Stimulated activated CD8-positive, alpha-beta memory T cell treated with anti-CD3 and anti-CD28 coated beads, Interleukin-15, amount 100 ng/mL, for 4 hours (primary cell): ENCODE measurements at places on chromosomes 2 and 18.

DNA sequence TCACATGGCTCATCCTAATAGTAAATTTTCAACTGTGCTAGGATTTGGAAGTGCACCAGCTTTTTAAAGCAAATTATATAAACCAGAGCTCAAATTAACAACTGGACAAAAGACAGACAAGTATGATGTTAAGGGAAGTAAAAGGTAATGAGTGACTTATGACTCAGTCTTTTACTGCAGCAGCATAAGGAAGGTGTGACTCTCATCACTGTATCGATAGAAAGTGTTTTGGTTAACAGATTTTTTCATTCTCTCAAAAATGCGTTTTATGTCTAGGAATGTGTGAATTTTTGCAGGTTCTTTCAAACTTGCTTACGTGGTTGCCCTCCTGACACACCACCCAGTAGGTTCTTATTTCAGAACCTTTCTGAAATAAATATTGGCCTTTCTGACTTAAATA lies 244.2 kb upstream of the BOD1L2 start:
- DNase-seq = no peak

- DNase-seq = no peak
Observed at GRCh38 chr2:161134547-161135518, 25.4 kb upstream of the TANK start.

DNA sequence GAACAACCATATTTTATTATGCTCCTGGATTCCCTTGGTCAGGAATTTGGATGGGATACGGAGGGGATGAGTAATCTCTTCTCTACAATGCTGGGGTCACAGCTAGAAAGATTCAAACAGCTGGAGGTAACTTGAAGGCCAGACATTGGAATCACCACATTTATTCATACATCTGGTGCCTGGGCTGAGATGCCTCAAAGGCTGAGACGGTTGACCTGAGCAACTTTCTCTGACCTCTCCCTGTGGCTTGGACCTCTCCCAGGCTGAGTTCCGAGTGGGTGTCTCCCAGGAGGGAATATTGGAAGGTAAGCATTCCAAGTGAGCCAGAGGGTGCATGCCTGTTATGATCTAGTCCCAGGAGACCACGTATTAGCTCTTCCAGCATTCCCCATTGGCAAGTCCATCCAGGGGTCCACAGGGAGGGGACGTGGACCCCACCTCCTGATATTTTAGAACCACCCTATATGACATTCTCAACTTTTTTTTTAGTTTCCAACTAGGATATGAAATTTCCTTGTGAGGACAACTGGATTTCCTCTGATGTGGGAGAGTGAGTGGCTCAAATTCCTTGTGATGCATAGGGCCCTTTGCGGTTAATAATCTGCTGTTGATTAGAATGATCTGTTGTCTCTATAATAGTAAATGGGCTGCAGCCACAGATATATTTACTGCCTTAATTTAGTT lies 101.8 kb downstream of the MRPS9 start:
- no peak for DNase-seq

GRCh38 chr2:14634489-14635390 lies 2.2 kb downstream of the LRATD1 start:
- no peak for DNase-seq

GRCh38 chr18:10420561-10421352 lies 33.7 kb upstream of the APCDD1 start:
- DNase-seq = no peak

DNA sequence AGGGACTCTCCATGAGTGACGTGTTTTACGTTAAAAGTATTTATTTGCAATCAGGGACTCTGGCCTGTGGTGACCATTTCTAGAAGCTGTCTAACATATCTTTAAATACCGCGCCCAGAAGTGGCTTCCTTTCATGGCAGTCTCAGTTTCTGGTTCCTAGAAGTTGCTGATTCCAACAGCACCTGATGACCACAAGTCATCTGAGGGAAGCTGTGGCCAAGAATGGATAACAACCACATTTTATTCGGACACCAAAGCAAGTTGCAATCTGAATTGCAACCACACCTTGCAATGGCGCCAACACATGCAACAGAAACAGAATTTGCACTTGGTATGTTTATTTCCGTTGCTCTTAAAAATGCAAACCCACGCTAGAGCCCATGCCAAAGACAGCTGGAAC lies 33.1 kb downstream of the MEX3C start:
- no peak for DNase-seq

GRCh38 chr18:14969500-14969899 lies 221.5 kb downstream of the ANKRD30B start:
- DNase-seq = no peak

- no peak for DNase-seq
Observed at GRCh38 chr18:55511277-55511676, 76.7 kb downstream of the TCF4 start.

DNA sequence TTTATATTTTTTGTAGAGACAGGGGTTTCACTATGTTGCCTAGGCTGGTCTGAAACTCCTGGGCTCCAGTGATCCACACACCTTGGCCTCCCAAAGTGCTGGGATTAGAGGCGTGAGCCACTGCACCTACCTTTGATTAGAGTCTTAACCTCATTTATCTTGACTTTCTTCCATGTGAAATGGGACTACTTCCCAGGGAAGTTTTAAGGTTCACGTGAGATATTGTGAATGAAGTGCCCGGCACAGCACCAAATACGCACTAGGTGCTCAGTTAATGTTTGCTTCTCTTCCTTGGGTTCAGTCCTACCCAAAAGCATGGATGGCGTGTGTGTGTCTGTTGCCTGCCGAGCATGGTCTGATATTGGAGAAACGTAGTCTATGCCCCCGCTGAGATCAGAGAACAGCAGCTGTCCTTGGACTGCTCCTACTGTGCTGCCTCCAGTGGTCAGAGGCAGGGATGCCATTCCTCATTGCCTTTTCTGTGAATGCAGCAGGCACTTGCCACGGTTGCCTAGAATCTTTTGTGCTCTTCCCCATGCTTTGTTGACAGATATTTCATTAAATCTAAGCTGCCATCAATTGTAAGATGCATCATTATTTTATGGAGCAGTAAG lies 12.3 kb upstream of the TFCP2L1 start:
- DNase-seq = no peak

DNA sequence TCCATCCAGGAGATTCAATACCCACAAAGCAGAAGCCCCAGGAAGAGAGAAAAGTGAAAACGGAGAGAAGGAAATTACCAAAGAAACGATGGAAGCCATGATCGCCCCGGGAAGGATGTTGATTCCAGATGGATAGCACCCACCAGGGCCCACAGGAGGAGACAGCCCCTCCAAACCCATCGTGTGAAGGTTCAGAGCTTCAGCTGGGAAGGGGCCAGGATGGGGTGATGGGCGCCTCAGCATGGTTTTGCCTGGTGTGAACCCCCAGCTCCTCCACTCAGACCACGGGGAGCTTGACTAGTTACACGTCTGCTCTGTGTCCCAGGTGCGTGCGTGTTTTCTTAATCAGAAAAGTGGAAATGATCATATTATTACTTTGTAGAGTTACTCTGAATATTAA lies 264.5 kb downstream of the EIPR1 start:
- no peak for DNase-seq

GRCh38 chr2:26466662-26467310 lies 11.1 kb downstream of the OTOF start:
- no peak for DNase-seq

GRCh38 chr2:64807417-64807816 lies 153.7 kb upstream of the SERTAD2 start:
- peak; percentile 7 for DNase-seq

DNA sequence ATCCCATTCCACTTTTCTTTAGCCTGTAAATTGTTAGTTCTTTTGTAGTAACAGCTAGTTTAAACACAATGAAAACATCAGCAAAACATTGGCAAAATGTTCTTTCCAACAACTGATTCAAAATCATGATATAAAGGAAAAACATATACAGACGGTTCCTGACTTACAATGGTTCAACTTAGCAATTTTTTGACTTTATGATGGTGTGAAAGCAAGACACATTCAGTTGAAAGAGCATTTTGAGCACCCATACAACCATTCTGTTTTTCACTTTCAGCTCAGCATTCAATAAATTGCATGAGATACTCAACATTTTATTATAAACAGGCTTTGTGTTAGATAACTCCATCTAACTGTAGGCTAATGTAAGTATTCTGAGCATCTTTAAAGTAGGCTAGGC lies 185.1 kb downstream of the NOL4 start:
- DNase-seq = no peak

DNA sequence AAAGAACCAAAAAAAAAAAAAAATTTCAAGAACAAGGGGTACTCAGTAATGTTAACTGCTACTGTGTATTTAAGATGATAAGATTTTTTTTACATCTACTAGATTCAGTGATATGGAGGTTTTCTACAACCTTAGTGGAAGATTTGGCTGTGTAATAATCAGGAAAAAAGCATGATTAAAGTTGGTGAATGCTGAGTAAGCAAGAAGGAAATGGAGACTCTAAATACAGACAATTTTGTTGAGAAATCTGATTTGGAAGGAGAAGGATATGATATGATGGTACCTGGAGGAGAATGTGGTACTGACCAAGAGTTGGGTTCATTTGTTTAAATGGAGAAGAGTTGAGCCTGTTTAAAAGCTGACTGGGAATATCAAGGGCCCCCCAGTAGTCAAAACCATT lies 125.1 kb downstream of the WDPCP start:
- no peak for DNase-seq

GRCh38 chr2:139946690-139947089 lies 1166.5 kb upstream of the NXPH2 start:
- DNase-seq = no peak

DNA sequence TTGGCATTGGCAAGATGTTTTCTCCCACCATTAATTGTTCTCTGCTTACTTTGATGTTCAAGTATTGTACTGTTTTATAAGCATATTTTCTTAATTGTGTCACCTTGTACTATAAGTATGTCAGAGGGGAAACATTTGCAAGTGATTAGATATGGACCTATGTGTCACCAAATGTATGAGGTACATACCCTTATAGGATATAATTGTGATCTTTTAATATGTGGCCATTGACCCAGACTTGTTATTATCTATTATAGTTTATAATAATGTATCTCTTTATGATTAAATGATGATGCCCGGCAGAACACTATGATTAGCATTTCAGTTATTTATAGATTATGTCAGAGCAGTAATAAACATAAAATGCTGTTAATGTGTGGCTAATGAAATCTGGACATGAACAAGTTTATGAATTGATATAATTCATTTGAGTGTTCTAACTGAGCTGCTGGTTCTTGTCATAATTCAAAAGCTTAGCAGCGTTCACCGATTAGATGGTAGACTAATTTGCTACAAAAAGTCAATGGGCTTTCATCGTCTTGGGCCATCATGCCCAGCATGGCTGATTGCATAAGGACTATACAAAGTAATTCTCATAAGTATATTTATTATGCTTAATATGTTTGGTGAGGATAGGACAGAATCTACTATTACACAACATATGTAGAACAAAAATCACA lies 480.9 kb upstream of the FANCL start:
- DNase-seq = no peak

DNA sequence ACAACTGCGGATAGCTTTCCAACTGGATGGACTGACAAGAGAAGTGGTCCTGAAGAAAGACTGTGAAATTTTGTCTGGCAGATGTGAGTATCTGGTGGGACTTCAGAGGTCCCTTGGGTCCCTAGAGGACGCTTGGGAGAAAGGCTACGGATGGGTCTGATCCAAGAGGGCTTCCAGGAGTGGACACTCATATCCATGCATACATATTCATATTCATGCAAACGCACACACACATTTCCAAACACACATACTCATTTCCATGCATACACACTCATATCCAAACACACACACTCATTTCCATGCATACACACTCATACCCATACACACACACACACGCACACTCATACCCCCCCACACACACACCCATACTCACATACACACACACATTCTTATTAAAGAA lies 200.2 kb upstream of the DDX18 start:
- DNase-seq = no peak

DNA sequence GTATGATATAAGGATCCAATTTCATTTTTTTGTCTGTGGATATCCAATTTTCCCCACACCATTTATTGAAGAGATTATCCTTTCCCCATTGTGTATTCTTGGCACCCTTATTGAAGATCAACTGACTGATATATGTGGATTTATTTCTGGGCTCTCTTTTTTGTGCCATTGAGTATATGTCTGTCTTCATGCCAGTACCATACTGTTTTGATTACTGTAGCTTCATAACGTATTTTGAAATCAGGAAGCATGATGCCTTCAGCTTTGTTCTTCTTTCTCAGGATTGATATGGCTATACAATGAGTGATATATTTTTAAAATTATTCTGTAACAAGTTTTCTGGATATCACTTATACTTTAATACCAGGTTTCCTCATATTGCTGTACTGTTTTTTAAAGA lies 58.1 kb upstream of the DLX2 start:
- DNase-seq = no peak

DNA sequence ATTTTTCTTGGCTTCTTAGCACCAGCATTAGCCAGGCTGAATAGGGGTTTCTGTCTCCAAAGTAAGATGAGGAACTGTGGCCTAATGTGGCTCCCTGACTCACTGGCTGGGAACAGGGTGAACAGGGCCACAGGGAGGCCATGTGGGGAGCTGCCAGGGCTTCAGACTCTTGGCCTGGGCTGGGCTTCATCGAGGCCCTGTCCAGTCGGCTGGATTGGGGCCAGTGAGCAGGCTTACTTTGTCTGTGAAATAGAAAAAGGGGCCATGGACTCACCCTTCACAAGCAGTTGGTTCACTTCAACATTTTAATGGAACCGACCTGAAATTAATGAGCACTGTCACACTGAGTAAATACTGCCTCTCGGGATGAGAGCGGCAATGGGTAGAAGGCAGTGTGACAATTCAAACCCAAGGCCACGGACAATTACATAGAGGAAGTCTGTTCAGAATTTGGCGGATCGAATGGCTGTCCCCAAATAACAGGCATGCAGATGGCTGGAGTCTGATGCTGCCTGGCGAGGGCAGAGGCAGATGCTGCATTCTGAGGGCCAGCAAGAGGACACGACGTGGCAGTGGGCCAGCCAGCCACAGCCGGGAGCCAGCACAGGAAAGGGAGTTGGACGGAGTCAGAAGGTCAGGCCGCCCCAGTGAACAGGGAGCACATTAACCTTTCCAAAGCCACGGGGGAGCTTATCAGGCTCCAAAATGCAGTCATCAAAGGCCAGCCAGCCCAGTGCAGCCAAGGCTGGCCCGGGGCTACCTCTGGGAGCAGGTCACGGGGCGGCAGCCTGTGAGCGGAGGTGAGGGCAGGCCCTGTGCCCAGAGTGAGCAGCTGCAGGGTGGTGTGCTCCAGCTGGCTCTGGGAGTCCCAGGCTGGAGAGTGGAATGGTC lies 146.6 kb upstream of the REV1 start:
- DNase-seq = no peak

DNA sequence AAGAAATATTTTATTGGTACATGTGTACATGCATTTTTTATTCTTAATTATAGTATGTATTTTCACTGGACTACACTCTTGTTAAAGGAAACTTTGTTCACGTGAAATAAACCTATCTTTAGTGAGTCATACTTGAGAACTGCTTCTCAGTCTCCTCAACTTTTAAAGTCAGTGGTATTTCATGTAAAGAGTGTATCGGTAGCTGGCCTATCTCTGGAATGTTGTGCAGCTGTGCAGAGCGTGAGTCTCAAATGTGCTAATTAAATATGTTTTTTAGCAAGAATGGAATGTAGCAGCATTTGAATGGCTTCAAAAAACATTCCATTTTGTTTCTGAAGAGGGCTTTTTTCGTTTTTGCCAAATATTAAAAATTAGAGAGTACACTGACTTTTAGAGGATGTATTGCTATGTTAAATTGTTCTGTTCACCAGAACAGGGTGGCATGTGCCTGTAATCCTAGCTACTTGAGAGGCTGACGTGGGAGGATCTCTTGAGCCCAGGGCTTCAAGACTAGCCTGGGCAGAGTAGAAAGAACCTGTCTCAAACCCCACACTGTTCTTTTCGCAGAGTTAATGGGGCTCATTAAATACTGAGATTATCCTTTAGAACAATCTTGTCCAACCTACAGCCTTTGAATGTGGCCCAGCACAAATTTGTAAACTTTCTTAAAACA lies 14.3 kb downstream of the SPTBN1 start:
- no peak for DNase-seq
